ENCODE measurements at places on chromosomes 13 and 19.

DNA sequence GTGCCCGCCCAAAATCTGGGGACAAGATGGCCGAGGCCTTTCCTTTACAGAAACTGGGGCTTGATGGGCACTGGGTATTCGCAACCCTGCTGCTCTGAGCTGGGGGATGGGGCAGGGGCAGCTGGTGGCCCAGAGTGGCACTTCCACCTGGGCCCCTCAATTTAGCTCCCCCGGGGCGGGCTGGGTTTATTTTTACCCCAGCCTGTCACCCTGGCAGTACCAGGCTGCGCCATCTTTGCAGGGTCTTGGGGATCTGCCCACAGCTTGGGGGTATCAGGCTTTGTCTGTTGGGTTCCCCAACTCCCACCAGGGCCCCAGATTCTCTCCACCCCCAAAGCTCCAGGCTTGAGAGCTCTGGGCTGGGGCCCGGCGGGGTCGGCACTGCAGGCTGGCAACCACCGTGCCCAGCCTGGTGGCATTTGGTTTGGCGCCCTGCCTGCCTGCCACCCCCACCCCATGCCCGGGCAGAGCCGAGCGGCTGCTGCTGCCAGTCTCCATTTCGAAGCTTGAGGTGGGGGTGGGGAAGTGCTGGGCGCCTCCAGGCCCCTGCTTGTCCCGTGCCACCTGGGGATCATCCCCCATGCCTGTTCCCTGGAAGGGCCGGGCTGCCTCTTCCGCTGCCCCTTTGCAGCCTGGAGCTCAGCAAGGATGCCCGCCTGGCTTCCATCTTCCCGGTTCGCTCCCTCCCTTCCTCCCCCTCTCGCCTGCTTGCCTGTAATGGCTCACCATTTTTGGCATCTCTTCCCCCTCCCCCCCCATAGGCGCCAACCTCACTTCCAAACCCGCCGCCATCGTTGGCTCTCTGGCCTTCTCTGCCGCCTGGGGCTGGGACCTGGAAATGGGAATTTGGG is 11.4 kb downstream of the NFIX start:
- DNase-seq = no peak

- no peak for DNase-seq
Measured at GRCh38 chr13:47175172-47175866, 278.5 kb upstream of the HTR2A start.

GRCh38 chr19:54142166-54142780 is 4.7 kb downstream of the CNOT3 start:
- no peak for DNase-seq

GRCh38 chr13:23321535-23322241 is 111.8 kb downstream of the SACS start:
- no peak for DNase-seq

DNA sequence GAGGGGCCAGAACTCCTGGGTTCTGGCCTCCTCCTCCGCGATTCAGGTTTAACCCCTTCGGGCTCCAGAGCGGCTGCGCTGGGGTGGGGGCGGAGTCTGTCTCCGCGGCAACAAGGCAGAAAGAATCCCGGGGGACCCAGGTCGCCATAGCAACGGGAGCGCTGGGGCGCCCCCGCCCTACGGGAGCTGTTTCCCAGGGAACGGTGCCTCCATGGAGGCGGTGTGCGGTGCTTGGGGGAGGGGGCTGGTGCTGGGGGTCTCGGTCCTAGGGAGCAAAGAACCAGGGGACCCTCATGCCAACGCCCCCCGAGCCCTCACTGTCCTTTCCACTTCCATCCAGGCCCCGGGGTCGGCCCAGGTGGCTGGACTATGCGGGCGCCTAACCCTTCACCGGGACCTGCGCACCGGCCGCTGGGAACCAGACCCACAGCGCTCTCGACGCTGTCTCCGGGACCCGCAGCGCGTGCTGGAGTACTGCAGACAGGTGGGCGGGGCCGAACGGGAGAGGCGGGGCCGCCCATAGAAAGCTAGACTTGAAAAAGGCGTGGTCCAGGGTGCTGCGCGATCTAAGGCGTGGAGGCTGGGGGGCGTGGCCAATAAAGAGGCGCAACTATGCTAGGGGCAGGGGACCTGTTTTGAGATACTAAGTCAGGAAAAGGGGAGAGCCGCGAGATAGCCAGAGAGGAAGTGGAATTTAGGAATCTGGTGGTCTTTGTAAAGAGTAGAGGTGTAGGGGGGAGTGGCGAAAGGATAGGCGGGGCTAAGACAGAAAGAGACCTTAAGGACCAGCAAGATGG is 1.2 kb downstream of the APLP1 start:
- DNase-seq = peak; percentile 99

DNA sequence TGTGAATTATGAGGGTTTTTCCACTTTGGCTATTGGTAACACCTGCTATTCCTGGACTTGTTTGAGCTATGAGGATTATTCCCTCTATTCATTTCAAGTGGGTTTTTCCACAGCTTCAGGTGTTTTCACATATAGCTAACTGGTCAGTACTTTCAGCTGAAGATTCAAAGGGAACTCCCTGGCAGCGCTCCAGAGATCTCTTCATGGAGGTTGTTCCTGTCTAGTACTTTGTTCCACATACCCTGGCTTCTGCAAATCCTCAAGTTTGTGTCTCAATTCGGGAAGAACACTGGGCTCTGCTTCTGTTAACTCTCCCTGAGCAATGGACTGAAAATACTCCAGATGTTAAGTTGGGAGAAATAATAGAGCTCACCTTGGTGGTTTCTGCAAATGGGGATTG is 5.6 kb upstream of the ZNF607 start:
- no peak for DNase-seq

DNA sequence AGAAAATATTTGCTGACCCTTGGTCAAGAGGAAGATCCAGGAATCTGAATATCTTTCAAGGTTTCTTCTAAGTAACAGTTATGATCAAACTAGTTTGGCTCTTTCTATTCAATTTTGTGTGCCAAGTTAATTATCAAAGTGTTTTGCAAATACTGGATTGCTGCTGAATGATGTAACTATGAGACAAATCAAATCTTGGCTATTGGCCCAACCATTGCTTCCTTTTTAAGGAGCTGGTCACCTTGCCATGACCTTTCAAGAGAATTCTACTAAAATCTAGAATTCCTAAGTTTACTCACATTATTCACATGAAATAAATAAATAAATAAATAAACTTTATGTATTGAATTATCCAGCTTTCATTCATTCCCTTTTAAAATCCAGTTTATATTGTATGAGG is 371.8 kb downstream of the SLITRK6 start:
- DNase-seq = no peak

- no peak for DNase-seq
Measured at GRCh38 chr13:40508127-40508526, 158.3 kb downstream of the FOXO1 start.

GRCh38 chr19:5932146-5932545 is 18.1 kb downstream of the CAPS start:
- no peak for DNase-seq

GRCh38 chr19:36008336-36008978 is at the start of gene SYNE4:
TSS of gene SYNE4 (minus strand) at chr19:36008813. CDS start at chr19:36008681, 132 bp downstream.
- DNase-seq = peak; percentile 75

- no peak for DNase-seq
Measured at GRCh38 chr19:39398297-39398864, 7.2 kb downstream of the MED29 start.

- DNase-seq = peak; percentile 74
Measured at GRCh38 chr19:38384209-38385027, 3.4 kb downstream of the GGN start.

DNA sequence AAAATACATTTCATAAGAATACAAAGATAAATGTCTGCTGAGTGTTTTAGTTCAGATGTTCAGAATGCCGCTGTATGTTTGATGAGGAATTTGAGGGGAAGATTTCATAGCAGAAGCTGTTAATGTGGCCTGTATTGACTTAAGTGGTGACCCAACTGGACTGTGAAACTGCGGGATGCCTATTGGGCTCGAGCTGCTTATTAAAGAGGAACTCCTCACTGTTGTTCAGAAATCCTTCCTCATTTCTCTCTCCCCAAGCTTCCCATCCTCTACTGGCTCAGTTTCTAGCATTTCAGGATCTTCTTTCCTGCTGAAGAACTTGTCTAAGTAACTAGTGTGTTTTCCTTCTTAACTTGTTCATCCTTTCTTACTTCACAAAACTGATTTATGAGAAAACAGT is 20.4 kb downstream of the DGKH start:
- no peak for DNase-seq

DNA sequence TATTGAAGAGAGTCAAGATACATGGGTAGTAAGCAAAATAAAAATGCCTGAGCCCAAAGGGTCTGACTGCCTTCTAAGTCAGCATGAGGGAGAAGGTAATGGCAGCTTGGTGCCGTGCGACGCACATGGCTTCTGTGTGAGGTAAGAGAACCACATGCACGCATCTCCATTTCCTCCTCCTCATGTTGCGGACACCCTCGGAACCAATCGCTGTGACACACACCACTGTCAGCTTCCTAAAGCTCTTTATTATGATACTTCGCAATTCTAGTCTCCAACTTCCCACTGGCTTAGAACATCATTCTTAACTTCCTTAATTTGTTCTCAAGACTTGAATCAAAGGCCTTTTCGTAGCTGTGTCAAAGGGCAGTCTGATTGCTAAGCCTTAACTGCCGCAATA is 170.1 kb downstream of the OXGR1 start:
- no peak for DNase-seq

DNA sequence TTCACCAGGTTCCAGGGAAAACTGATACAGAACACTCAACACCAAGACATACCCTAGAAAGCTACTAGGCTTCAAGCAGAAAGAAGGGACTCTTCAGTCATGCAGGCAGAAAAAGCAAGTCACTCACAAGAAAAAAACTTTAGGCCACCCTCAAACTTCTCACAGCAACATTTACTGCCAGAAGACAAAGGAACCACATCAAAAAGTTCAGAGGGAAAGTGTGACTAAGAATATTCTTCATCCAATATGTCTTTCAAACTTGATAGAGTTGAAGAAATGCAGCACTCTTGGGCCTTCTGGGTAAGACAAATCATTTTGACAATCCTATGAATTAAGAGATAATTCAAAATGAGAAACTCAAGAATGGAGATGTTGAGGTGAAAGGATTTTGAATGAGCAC is 7.7 kb downstream of the DZIP1 start:
- DNase-seq = no peak

DNA sequence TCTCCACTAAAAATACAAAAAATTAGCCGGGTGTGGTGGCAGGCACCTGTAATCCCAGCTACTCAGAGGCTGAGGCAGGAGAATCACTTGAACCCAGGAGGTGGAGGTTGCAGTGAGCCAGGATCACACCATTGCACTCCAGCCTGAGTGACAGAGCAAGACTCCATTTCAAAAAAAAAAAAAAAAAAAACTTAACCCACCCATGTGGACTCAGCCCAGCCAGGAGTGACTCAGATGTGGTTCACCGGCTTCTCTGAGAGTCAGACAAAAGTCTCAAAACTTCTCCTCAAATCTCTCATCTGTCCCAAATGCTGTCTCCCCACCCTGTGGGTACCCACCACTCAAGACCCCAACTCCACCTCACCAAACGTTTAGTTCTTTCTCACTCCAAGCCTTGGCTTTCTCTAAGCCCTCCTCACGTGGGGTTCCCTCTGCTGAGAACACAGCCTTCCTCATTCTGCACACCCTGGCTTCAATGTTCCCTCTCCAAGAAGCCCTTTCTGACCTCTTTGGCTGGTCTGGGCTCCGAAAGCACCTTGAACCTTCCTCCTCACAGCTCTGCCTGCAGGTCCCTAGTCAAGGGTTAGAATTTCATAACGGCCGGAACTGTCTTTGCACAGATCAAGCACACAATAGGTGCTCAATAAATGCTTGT is 11.1 kb upstream of the RAB3A start:
- DNase-seq = no peak

GRCh38 chr13:54029720-54030119 is 1001.1 kb downstream of the OLFM4 start:
- no peak for DNase-seq

GRCh38 chr19:2711875-2712205 is 9.3 kb downstream of the DIRAS1 start:
- DNase-seq = no peak

- DNase-seq = no peak
Measured at GRCh38 chr19:44943801-44944249, 1.8 kb downstream of the APOC4 start.

DNA sequence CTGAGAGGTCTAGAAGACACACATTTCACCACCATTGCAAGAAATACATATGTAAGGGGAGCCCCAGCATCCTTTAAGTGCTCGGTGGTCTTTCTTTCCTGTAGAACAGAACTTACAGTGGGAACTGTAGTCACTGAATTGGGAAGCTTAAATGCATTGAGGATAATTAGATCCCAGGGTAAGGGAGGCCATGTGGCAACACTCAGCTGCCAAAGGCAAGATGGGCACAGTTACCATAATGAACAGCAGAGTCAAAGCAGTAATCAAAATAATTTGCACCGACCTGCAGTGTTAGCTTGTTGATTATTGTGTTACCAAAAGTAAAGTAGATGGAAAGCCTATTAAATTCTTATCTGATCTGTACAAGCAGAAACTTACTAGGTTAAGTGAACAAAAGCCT is 291.2 kb upstream of the PCDH20 start:
- DNase-seq = no peak

DNA sequence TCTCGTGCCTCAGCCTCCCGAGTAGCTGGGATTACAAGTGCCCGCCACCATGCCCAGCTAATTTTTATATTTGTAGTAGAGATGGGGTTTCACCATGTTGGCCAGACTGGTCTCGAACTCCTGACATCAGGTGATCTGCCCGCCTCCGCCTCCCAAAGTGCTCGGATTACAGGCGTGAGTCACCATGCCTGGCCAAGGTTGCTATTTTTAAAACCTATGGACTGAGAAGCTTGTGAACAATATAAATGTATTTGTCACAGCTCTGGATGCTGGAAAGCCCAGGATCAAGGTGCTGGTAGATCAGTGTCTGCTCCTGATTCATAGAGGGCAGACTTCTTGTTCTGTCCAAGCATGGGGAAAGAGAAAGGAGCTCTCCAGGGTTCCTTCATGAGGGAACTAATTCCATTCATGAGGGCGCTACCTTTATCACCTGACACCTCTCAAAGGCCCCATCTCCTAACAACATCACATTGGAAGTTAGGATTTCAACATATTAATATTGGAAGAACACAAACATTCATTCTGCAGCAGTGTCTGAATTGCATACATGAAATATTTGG is 16.1 kb downstream of the CARD8 start:
- DNase-seq = no peak

DNA sequence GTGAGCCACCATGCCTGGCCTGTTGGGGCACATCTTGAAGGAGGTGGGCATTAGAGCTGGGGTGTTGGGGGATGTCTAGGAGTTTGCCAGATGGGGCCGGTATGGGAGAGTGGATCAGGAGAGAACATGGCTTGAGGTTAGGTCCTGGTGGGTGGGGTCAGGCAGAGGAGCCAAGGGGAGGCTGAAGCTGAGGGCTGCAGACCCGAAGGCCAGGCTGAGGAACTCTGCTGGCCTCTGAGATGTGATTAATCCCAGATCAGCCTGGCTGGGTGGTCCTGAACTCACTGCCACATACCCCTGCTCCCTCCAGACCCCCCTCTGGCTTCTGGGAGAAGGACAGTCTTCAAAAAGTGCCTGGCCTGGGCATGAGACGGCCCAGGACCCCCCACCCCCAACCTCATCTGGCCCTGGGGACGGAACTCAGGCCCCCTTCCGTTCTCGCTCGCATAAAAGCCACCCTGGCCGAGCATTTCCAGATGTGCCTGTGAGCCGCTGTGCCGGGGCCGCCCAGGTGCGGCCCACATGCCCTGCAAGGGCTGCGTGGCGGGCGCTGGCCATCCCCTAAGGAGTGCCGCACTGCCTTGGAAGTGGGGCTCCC is 2.7 kb downstream of the FSTL3 start:
- DNase-seq = no peak

GRCh38 chr13:99330942-99331341 is 23.7 kb upstream of the GPR183 start:
- no peak for DNase-seq
